G401 (cell line): ENCODE measurements at places on chromosomes 12 and 14.

- no peak for DNase-seq
Observed at GRCh38 chr12:130425698-130426245, 88.1 kb downstream of the PIWIL1 start.

- no peak for DNase-seq
Observed at GRCh38 chr12:8829125-8829518, 6.7 kb downstream of the A2ML1 start.

DNA sequence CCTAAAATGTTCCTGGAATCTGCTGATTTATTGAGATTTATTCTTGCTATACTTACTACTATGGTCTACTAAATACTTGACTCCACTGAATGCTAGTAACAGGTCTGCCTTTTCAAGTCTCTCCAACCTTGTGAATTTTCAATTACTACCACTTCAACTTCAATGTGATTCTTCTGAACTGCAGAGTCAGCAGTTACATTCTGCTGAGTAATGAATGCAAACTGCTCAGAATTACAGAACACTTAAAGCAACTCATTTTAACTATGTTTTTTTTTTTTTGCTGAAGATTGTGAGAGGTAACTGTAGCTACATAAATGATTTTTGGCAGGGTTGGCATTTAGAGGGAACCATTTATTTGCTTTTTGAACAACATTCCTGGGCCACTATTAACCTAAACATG lies 41.8 kb downstream of the ARF6 start:
- no peak for DNase-seq

- DNase-seq = no peak
Observed at GRCh38 chr12:108789546-108789945, 58.2 kb upstream of the CORO1C start.

- peak; percentile 56 for DNase-seq
Observed at GRCh38 chr14:49497725-49498348, 88.3 kb downstream of the RPS29 start.

GRCh38 chr14:29454026-29454693 lies 473.5 kb downstream of the PRKD1 start:
- no peak for DNase-seq

DNA sequence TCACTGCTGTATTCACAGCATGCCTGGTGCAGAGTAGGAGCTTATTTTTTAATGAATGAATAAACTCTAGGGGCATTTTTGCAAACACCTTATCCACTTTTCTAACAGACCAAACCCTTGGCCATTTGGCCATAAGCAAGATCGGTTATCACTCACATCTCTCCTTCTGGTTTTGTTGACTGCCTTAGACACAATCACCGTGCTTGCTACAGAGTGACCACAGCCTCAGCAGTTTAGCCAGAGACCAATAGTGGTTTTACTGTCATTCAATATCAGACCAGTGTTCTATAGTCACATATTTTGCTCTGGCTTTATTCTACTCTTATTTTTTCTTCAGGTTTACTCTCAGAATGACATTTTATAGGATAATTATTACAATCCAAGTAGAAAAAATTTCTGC lies 2.2 kb downstream of the KLRB1 start:
- DNase-seq = no peak

GRCh38 chr12:116423094-116423493 lies 136.1 kb upstream of the MAP1LC3B2 start:
- DNase-seq = no peak

- no peak for DNase-seq
Observed at GRCh38 chr12:112382866-112383265, 635 bp upstream of the HECTD4 start.

- no peak for DNase-seq
Observed at GRCh38 chr14:63282997-63283883, 35.5 kb downstream of the GPHB5 start.

DNA sequence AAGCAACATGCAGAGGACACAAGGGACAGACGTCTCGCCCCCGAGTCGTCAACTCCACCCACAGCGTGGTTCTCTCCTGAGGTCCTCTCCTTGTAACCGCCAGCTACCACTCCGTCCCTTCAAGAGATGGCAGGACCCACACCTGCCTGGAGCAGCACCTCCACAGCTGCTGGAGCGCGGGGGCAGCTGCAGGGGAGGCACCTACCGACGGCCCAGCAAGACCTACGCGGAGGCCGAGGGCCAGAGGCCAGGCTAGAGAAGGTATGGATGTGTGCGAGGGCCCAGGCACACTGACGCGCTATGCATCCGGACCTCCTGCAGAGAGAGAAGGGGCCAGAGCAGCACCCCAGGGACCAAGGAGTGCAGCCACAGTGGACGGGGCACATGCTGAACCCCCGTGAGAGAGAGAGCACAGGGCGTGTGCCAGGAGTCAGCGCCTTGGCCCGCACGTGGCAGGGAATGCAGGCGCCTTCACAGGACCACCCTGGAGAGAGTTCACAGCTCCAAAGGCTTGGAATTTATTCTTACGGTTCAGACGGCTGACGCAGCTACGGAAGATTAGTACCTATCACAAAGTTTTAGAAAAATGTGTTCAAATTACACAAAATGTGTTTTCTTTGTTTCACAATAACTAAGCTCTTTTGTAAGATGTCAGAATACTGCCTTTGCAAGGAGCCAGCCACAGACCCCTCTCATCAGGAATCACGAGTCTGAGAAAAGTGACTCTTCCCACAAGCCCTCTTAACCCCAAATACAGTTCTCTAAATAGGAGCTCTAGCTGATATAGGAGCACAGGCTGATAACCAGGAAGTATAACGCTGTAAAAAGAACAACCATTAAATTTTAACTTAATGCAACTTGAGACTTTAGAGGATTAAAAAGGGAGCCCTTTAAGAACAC lies 36.8 kb downstream of the CDC42BPB start:
- DNase-seq = no peak

DNA sequence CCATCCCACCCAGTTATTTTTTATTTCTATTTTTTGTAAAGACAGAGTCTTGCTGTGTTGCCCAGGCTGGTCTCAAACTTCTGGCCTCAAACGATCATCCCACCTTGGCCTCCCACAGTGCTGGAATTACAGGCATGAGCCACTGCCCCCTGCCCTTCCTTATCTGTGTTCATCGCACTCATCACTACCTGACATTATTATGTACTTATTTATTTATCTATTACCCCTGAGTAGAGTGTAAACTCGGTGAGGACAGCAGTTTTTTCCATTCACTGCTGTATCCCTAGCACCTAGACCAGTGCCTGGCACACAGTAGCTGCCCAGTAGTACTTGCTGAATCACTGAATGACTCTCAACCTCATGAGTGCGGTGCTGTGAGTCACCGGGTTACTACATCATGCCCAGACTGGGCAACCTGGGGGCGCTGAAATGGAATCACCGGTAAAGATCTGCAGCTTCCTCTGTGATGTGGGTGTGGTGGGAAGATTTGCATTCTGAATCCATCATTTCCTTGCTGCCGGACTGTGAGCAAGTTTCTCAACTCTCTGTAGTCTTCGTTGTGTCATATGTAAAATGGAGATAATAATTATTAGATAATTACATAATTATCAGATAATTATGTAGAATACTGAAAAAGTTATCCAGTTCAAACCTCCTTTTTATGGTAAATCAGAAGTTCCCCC lies 81.9 kb upstream of the USP44 start:
- no peak for DNase-seq

DNA sequence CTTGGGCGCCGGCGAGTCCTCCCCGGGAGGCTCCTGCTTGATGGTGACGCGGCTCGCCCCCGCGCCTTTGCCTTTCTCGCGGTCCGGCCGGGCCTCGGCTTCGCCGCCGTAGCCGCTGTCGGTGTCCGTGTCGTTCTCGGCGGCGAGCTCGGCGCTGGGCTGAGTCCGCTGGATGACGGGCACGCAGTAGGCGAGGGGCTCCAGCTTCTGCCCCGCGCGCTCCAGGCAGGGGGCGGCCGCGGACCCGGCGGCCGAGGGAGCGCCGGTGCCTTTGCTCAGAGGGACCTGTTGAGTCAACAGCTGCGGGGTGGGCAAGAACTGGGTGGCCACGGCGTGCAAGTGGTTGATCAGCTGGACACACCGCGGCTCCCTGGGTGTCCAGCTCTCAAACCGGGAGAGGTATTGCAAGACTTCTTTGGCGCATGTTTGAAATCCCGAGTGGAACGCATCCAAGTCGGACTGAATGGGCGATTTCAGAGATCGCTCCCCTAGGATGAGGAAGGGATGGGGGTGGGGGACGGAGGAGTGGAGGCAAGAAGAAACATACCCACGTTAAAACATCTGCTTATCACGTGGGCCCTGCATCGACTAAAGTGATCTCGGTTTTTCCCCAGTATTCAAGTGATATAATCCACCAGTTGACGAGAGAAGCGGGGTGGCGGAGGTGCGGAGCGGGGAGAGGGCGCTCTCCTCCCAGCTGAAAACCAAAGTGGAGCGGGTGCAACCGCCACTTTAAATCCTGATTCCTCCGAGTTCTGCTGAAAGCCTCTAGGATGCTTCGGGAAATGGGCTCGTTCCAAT lies 2.0 kb downstream of the BHLHE41 start:
- peak; percentile 80 for DNase-seq

DNA sequence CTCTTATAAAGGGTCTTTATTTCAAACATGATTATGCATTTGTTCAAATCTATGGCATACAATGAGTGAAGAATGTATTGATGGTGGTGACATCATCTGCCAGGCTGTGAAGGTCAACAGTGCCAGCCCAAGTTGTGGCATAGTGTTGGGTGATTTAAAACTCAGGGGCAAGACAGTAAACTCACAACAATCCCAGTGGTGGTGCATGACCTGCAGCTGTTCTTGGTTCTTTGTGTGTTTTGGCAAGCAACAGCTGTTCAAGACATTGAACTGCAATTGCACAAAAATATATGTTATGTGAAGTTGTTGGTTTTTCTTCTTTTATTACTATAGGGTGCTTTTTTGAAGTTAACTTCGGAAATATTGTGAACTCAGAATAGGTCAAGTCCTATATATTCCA lies 851.6 kb downstream of the NRXN3 start:
- DNase-seq = no peak

- DNase-seq = no peak
Observed at GRCh38 chr12:103547929-103548328, 39.1 kb upstream of the STAB2 start.

DNA sequence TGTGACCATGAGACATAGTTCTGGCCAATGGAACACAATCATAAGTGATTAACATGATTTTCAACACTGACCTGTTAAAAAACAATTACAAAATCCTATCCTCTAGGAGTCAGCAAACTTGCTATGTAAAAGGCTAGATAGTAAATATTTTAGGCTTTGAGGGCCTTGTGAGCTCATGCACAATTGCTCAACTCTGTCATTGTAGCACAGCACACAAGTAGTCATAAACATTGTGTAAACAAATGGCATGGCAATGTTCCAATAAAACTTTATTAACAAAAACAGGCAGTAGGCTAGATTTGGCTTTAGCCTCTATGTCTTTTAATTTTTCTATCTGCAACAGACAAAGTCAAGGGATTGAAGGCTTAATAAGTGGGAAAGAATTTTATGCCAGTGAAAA lies 350.7 kb downstream of the C12orf50 start:
- DNase-seq = no peak

DNA sequence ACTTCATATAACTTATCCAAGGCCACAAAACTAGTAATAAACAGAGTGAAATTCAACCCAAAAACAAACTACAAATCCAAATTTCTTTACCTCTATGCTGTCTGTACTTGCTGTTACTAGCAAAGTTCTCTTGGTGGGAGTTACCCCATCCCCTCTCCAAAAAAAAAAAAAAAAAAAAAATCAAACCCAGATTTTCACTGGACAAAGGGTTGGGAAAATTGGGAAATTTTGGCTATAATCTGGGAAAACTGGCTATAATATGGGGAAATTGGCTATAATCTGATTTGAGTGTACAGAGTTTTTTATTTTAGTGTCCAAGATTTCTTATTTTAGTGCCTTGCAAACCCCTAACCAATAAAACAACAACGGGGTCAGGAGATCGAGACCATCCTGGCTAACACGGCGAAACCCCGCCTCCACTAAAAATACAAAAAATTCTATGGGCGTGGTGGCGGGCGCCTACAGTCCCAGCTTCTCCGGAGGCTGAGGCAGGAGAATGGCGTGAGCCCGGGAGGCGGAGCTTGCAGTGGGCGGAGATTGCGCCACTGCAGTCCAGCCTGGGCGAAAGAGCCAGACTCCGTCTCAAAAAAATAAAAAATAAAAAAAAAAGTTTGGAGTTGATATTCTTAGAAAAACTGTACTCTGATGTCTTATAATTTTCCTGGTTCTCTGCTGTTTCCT lies 148.4 kb downstream of the CHST11 start:
- no peak for DNase-seq

DNA sequence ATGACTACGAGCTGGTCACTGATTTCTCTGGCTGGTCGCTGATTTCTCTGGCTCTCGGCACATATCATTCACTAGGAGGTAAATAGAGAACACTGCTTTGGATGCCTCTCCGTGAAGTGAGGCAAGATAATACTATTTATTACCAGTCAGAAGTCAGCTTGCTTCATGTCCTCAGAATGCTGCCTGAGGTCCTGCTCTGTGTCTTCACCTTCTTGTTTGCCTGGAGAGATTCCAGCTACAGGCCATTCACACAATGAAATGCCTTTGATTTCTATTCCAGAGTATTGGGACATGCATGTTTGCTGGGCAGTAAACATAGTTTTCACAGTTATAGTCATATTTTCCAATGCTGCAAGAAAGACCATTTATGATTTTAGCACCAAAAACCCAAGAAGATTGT lies 106.7 kb downstream of the AEBP2 start:
- DNase-seq = no peak

GRCh38 chr12:119479121-119479561 lies 114.4 kb upstream of the TMEM233 start:
- DNase-seq = no peak

- DNase-seq = no peak
Observed at GRCh38 chr12:75489187-75489586, 8.6 kb downstream of the GLIPR1 start.

- DNase-seq = no peak
Observed at GRCh38 chr14:59355091-59355490, 110.1 kb downstream of the GPR135 start.

DNA sequence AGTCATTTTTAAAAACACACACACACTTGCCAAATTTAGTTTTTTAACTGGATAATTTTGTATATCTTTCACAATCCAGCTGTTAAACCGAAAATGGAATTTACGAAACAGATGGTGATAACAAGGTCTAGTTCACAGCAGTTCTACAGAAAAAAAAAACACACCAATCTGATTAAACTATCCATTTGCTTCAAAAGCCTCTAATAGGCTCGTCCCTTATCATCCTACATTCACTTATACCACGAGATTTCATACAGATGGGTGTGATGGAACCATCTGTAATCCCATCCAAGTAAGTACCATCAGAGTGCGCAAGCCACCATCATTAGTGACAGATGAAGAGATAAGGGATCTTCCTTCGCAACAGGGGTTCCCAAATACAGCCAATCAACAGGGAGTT lies 20.1 kb downstream of the GCH1 start:
- DNase-seq = no peak

- DNase-seq = no peak
Observed at GRCh38 chr12:132190012-132190755, 45.9 kb downstream of the NOC4L start.

DNA sequence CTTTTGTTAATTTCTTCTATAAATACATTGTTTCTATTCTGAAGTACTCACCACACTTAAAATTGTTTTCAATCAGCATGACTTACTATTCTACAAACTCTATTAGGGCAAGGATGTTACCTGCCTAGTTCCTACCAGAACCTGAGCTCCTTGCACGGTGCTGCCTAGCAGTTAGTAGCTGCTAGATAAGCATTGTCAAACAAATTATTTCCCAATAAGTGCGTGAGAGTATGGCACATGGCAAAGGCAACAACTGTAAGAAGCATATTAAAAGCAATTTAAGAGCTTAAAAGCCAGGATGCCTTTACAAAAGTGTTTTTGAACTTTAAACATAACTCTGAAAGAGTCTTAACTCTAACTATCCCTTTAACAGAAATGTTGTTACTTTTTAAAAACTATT lies 8.2 kb upstream of the LYZ start:
- no peak for DNase-seq

- DNase-seq = peak; percentile 71
Observed at GRCh38 chr12:48198672-48198971, 4.5 kb downstream of the OR10AD1 start.
